ENCODE measurements at places on chromosomes 5 and 9.

DNA sequence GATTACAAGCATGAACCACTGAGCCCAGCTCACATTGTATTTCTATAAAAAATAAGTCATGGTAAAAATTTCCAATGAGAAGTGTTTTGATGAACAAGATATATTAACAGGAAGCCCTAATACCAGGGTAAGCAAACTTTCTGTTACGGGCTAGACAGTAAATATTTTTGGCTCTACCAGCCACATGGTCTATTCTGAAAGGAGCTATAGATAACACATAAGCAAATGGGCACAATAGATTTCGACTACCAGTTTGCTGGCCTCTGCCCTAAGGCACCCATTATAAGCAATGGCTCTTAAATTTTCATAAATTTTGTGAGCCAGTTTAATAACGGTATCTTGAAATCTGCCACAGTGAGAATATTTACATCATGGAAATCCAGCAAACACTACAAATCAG is 8.1 kb downstream of the UBQLN1 start:
- DNase-seq: no peak

- no peak for DNase-seq
Measured at GRCh38 chr9:4207881-4208615, 91.8 kb downstream of the GLIS3 start.

GRCh38 chr5:78243639-78244038 is 50.9 kb downstream of the AP3B1 start:
- DNase-seq: no peak

- DNase-seq: no peak
Measured at GRCh38 chr9:91994422-91994821, 44.4 kb upstream of the ROR2 start.

DNA sequence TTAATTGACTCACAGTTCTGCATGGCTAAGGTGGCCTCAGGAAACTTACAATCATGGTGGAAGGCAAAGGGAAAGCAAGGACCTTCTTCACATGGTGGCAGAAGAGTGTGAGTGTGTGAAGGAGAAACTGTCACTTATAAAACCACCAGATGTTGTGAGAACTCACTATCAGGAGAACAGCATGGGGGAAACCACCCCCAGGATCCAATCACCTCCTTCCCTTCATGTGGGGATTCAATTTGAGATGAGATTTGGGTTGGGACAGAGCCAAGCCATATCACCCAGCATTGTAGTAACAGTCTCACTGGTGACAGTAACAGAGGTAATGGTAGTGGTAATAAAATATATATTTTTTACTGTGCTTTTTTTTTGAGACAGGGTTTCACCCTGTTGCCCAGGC is 18.1 kb downstream of the ZBTB5 start:
- no peak for DNase-seq

DNA sequence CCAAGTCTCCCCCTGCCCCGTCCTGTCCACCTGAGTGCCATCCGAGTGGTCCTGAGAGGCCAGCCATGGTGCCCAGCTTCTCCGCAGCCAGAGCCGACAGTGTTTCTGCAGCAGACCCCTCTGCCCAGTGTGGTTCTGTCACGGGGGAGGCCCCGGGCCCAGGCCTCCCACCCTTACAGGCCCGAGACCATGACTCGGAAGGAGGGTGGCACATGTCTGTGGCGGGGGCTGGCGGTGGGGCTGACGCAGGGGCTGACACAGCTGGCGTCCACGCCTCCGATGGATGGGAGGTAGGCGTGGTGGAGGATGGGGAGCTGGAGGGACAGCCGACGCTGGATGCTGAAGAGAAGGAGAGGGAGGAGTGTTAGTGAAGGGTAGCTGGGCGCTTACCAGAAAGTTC is 35.0 kb upstream of the TBC1D2 start:
- no peak for DNase-seq

GRCh38 chr5:151224372-151224771 is 480 bp upstream of the CCDC69 start:
- no peak for DNase-seq

DNA sequence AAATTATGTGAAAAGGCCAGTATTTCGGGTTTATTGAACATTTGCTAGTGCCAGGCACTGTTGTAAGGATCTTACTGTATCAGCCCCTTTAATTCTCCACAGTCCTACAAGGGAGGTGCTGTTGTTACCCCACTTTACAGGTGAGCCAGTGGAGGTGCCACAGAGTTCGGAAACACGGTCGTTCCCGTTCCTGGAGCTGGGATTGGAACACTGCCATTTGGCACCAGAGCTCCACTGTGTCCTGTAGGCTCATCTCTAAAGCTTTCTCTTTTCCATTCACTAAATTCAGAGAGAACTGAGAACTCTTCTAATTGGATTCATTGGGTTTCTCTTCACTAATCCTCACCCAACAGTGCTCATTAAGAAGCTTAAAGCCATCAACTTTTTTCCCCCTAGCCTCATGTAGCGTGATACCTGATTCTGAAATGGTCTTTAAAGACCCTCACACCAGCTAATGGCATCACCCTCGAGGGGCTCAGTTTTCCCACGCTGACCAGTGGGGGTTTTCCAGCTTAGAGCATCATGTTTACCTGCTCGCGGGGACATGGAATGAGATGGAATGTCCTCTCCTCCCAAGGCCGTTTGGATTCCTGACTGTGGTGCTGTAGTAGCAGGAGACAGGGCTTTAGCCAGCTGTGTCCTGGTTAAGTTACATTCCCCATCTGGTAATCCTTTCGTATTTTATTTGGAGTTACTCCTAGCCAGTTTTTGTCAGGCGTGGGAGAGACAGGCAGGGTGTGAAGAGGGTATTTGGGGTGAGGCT is 5.8 kb downstream of the ERGIC1 start:
- DNase-seq: no peak

DNA sequence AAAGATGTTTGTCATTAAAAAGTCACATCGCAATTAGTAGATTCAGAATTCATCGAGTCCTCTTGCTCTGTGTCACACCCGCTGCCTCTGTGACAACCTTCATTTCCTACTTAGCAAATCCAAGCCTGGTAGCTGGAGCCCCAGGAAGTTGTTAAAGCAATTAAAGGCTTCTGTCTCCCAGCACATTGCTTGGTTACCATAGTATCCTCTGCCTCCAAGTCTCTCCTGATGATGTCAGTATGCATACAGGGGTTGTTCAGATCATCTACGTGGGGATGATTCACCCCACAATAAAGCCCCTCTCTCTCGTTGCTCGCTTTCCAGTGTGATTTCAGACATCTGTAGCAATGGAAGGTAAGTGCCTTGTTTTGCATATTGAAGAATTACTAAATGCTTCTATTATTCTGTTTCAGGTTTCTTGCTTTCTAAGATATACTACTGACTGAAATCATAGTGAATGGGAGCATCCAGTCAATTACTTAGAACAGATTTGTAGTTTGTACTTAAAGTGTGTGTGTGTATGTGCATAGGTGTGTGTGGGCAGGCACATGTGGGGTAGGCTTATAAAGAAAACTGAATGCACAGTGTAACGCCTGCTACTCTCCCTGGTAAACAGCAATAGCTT is 52.9 kb downstream of the PAM start:
- no peak for DNase-seq

DNA sequence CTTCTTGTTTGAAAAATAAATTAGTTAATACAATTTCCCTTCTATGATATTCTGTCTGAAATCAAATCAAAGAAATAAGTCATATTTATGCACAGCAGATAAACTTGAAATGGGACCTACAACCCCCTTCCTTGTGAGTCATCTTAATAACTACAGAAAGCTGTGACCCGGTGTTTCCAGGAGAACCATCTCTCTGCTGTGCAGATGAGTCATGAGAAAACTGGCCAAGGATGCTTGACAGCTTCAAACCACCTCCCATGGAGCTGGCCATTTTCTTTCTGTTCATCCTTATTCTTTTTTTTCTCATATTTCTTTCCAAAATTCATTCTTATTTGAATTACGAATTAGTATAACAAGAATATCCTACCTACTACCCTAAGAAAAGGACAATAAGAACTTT is 43.4 kb upstream of the NR4A3 start:
- no peak for DNase-seq

- DNase-seq: no peak
Measured at GRCh38 chr5:57955511-57955910, 472.9 kb upstream of the ACTBL2 start.

DNA sequence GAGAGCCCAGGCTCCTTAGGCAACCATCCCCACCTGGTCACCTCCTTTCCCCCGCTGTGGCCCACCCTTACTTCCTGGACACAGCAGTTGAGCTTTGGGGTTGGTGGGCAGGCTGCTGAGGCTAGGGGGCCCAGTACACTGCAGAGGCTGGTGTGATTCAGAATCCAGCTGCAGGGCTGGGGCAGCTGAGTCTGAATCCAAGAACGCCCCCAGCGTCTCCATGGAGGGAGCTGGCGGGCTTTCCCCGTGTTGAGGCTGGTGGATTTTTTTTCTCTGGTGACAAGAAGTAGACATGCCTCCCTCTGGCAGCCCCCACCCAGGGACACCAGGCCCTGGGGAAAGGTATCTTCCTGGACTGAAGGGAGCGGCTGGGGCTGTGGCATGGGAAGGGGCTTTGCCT is 104.8 kb downstream of the RXRA start:
- no peak for DNase-seq

DNA sequence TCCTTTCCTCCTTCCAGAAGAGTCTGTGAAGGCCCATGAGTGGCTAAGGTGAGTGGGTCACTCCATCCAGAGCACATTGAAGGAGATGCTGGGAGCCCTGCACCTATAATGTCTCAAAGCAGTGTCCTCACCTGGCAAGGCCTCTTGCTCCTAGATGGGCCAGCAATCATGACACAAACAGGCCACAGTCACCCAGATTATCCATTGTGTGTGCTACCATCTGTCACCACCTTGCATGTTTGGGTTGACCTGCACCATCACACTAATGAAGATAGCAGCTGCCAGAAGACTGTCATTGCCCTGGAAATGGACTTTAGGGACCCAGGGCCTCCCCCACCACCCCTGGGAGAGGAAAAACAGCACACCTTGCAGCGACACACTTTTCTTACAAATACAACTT is 69.6 kb downstream of the GABBR2 start:
- DNase-seq: no peak

DNA sequence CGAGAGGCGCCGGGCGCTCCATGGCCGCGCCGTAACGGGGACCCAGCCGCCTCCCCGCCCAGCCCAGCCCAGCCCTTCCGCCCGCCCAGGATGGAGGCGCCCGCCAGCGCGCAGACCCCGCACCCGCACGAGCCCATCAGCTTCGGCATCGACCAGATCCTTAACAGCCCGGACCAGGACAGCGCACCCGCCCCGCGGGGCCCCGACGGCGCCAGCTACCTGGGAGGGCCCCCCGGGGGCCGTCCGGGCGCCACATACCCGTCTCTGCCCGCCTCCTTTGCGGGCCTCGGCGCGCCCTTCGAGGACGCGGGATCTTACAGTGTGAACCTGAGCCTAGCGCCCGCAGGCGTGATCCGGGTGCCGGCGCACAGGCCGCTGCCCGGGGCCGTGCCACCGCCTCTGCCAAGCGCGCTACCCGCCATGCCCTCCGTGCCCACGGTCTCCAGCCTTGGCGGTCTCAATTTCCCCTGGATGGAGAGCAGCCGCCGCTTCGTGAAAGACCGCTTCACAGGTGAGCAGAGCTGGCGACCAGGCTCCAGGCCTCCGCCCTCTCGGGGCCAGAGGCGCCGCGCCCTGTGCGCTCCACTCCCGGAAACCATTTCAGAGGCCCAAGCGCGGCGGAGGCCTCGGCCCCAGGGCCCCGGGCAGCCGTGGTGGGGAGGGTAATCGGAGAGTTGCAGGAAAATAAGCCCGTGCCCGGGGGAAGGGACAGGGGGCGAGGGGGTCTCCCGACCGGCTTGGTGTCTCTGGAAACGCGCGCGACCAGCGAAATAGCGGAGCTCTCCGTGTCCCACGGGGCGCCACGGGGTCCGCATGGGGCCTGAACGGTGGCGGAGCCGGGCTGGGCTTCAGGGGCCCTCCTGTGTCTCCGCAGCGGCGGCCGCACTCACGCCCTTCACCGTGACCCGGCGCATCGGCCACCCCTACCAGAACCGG is 496 bp downstream of the TLX3 start:
- DNase-seq: no peak

GRCh38 chr5:33272288-33272687 is 168.5 kb upstream of the TARS1 start:
- no peak for DNase-seq

DNA sequence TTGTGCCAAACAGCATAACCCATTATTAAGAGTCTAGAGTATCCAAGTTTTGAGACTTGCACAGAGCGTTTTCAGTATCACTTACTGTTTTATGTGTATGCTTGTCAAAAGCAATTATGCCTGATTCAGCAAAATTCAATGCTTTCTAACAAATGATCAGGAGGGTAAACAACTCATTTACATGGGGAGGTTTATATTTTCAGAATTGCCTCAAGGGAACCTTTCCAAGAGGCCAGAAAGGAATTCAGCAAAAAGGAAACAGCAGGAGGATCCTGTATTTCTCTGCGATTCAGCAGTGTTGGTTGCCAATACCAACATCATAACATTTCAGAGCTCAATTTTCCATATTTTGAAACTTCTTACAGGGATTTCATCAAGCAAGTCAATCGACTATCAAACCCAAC is 69.3 kb upstream of the DAB2 start:
- no peak for DNase-seq

GRCh38 chr5:158621391-158621790 is 478.3 kb downstream of the EBF1 start:
- DNase-seq: no peak

DNA sequence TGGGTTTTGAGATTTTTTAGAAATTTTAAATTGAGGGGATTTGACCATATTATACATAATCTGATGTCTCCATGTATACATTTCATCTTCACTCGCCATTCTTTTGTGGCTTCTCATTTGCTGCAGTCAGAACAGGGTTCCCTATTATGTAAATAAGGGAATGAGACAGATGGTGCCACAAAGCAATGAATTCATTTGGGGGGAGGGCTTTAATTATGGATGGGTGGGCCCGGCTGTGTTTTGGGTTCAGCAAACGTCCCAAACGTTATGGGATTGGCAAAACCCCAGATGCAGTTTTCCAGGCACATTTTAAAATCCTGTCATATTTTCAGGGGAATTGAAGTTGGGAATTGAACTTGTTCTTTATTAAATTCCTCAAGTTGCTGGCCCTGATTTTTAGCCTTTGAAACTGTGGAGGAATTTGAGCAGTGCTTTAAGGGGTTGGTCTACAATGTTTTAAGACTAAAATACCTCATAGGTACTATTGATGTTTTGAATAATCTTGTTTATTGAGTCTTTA is 558.5 kb upstream of the ZNF462 start:
- DNase-seq: no peak

DNA sequence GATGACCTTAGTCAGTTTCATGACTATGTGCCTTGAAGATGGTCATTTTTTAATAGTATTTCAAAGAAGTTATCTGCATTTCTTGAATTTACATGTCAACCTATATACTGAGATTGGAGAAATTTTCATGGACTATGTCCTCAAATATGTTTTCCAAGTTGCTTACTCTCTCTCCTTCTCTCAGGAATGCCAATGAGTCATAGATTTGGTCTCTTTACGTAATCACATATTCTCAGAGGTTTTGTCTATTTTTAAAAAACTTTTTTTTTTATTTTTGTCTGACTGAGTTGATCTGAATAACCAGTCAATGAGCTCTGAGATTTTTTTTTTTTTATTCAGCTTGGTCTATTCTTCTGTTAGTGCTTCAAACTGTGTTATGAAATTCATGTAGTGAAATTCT is 374.7 kb upstream of the GRIN3A start:
- DNase-seq: no peak
